HFF-Myc (cell line): ENCODE measurements at places on chromosomes 5 and 9.

GRCh38 chr5:141478321-141478945 lies 2.7 kb downstream of the PCDHGC3 start:
- DNase-seq: no peak

DNA sequence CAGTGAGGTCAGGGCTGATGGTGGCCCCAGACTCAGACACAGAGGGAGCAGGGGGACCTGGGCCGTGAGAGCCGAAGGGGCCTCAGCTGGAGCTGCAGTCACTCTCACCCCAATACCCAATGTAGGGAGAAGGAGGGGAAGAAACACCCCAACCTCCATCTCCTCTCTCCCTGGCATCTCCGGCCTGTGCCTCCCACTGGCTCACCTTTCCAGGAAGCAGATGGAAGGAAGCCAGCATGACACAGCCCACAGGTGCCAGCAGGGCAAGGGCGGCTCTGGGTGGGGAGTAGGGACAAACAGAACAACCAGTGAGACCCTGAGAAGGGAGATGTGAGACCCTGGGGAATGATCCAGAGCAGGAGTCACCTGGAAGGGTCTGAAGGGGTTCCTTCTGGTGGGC lies 3.0 kb upstream of the CRB2 start:
- DNase-seq: no peak

DNA sequence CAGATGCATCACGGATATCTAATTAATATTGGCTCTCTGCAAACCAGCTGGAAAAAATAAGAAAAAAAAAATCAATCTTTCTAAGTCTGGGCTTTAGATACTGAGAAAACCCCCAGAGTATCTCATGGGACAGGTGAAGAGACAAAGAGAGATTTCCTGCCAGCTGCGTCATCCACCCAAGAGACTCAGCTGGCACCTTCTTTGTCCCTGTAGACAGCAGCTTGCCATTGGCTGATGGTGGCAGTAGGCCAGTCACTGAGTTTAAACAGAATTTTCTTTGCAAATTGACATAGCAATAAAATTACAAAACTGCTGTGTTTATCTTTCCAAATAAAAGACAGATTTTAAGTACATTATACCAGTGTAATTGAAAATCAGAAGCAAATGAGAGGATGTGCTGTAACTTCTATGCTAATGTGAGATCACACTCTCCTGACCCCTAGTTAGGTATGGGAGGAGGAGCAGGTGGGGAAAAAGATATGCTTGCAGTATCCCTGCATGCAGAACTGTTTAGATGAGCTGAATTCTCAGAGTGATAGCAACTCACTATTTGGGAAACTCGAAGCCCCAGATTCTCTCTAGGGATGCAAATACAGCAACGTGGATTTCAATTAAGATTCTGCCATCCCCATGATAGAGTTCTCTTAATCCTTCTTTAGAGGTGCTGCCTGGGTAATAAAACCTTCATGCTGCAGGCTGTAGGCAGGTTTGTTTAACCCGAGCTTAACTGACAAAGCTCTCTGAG lies 72.2 kb downstream of the NMUR2 start:
- DNase-seq: no peak

GRCh38 chr9:14881006-14881405 lies 29.2 kb downstream of the FREM1 start:
- DNase-seq: no peak

DNA sequence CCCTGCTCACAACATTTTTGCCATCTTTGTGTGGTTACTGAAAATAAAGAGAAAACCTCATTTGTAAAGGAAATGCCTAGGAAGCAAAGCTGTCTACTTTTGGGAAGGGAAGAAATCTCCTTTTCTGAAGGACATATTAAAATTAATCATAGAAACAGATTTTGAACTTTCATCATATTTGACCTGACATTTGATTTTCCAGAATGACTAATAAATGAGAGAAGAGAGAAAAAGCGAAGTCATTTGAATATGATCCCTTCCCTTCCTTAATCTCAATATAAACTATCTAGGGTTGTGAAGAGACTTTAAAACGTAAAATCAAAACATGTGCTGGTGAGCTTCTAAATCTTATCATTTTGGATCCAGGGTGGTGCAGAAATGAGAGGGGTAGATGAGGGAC lies 66.3 kb downstream of the FEM1C start:
- DNase-seq: no peak

GRCh38 chr5:60161340-60161934 lies 267.9 kb upstream of the PDE4D start:
- DNase-seq: no peak

DNA sequence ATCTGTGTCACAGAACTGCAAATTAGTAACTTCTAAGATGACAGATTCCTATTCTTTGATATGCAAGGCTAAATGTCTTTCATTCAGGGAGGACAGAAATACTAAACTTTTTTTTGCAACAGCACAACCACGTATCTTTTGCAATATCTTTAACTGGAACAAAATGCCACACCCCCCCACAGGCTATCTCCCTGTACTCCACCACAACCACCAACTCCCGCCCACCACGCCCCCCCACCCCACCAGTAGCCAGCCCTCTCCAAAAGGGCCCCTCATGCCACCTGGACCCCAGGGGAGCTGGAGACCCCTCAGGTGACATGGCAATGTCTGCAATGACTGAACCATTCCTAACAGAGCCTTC lies 131.8 kb downstream of the ROR2 start:
- DNase-seq: no peak

- DNase-seq: no peak
Measured at GRCh38 chr9:35882996-35883395, 12.8 kb upstream of the OR13J1 start.

- DNase-seq: no peak
Measured at GRCh38 chr5:154479160-154479943, 1.3 kb upstream of the HAND1 start.

DNA sequence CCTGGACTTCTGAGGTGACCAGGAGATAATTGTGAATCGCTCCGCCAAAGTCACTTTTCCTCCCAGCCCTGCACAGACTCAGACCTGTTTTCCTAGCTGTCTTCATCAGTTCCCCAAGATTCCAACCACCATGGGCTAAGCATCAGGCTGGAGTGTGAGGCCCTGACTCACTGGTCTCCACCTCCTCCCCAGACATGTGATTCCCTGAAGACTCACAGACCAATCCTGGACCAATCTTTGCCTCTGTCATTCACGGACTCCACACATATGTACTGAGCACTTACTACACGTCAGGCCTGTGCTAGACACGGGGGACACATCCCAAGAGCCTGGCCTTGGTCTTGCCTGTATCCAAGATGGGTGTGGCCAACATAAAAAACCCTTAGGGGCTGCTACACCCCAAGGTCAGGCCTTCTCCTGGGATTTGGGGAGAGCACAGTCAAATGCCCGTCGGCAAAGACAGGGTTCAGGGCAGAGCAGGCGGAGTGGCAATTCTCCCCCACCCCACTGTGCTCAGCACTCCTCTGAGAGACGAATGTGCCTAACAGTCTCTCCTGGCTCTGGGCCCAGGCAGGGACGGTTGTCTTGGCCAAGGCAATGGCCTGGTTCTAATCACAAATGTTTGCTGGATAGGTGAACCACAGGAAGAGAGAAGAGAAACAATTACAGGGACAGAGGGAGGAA lies 11.9 kb downstream of the EEIG1 start:
- peak; percentile 81 for DNase-seq
